ENCODE measurements at places on chromosomes 2 and 18.

DNA sequence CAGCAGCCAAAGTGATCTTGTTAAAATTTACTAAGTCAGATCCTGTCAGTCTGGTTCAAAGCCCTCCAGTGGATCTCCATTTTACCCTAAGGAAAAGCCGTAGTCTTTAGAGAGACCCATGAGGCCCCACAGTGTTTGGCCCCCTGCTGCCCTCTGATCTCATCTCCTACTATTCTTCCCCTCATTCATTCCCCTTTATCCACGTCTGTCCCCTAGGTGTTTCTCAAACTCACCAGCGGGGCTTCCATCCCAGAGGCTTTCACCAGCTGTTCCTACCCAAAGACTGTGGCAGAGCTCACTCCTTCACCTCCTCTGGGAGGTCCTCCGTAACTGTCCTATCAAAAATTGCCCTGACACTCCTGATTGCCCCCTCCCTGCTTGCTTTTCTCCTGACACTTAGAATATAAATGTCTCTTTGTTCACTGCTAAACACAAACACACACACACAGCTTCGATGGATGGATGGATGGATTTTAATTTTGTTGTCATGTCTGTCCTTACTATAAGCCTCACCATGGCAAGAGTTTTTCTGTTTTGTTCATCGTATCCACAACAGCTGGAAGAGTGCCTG is 26.1 kb downstream of the LIMS1 start:
- no peak for DNase-seq

GRCh38 chr2:218381916-218382366 is at the start of gene SLC11A1:
TSS of gene SLC11A1 (plus strand) at chr2:218382273. CDS start at chr2:218382369, 96 bp downstream.
- no peak for DNase-seq

GRCh38 chr2:7045601-7046590 is 128.7 kb downstream of the RNF144A start:
- peak; percentile 21 for DNase-seq

- no peak for DNase-seq
These were observed 235.8 kb downstream of the TPGS2 start for GRCh38 chr18:36593001-36593400.

DNA sequence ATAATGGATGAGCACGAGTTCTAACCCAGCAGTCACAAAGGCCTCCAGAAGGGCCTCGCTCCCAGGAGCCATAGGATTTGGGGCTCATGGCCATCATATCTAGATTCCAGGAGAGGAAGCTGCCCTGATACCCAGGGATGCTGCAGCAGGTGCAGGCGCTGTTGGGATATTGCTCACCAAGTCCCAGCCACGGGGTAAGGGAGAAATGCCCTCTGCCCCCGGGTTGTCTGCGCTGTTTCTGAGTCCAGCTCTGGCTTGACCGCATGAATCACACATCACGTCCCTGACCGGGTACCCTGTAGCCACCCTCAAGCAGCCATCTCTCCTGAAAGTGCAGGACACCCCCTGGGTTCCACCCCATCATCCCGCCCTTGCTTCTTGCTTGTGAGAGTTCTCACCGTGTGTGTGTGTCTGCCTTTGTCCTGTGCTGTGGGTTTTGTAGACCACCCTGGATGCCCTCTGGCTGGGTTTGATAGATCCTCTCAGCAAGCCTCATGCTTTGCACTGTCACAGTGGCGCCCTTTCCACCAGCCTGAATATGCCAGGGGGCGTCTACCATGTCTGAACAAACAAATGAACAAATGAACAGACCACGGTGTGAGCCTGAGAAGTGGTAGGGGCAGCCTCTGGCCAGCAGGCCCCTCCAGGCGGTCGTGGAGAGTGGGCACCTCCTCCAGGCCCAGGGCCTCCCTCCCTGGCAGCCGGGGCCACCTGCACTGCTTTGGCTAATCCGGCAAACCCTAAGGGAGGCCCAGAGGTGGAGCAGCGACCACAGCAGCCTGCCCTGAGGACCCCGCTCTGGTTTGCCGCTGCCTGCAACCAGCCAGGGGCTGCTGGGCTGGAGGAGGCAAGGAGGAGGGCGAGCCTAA is 32.1 kb downstream of the ADRA2B start:
- no peak for DNase-seq

DNA sequence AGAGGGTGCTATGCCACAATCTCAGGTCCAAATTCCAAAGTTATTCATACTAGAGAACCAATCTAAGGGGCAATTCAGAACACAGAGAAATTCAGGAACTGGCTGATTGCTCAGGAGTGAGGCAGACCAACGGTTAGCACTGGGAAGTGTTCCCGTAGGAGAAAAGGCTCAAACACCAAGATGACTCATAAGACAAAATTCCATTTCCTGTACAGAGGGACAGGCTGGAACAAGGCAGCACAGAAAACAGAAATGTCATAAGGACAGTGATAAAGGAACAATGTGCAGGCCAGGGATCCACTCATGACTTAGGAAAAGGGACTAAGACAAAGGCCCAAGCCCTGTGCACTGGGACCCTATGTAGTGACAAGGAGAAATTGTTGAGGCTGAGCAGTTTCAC is 54.2 kb downstream of the PDE1A start:
- no peak for DNase-seq

GRCh38 chr2:178325268-178325667 is 125.7 kb downstream of the PRKRA start:
- no peak for DNase-seq

DNA sequence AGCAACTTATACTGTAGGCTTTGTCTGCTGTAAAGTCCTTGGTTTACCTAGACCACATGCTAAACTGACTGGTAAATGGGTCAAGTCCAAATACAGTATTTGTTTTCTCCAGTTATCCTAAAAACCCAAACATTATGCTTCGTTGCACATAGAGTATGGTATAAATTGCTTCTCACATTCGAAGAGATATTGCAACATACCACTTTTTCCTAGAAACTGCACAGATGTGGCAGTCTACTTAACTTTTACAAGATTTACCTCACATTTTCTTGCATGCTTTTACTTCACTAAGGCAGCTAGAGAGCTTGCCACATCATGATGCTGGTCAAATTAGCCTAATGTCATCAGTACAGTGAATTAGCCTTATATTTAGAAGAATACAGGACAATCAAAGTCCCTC is 66.0 kb upstream of the SCN7A start:
- no peak for DNase-seq

- peak; percentile 58 for DNase-seq
These were observed 102.8 kb downstream of the HIBCH start for GRCh38 chr2:190216829-190217228.

GRCh38 chr2:29108225-29108624 is 7.0 kb upstream of the CLIP4 start:
- DNase-seq = peak; percentile 24

DNA sequence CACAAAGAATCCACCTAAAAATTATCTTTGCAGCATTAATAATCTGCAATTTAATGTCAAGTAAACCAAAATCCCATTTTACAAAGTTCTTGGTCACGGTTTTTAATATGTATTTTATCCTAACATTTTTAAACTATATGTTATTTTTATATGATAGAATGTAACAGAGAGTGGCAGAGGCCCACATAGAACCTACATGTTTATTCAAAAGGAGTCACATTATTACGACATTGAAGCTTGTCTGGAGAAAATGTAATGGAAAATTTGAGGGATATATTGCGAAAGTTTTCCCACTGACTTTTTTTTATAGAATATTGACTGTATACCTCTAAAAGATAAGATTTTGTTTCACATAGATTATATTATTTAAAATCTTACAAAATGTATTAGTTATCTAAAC is 89.7 kb upstream of the COL3A1 start:
- no peak for DNase-seq
